ENCODE measurements at places on chromosomes 5 and 9.

DNA sequence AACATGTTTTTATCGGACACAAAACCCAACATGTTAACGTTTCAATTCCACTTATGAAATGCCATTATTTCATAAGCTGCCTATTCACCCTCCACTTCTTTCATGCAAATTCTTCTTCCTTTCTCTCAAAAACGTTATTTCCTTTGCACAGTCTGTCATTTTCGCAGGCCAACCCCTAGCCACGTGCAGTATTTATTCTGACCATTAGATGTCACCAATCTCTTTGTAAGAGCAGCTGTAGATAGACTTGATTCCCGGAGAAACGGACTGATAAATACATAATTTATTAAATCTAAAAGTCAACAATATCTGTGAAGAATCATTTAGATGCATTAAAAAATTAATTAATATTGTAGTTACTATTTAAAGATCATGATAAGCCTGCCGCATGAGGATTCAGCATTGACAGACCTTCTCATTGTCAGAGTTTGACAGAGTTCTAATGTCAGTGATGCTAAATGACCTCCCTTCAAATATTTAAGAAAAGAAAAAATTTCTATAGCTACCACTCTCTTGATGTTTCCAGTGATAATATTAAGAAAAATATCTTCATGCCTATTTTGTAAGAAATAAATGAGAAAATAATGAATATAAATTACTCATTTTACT, 933.6 kb downstream of the CDH12 start:
- DNase-seq, result peak; percentile 64

- no peak for DNase-seq
Measured at GRCh38 chr9:120860083-120860482, 16.9 kb downstream of the PHF19 start.

GRCh38 chr9:80867731-80868130, 821.6 kb downstream of the TLE1 start:
- no peak for DNase-seq

DNA sequence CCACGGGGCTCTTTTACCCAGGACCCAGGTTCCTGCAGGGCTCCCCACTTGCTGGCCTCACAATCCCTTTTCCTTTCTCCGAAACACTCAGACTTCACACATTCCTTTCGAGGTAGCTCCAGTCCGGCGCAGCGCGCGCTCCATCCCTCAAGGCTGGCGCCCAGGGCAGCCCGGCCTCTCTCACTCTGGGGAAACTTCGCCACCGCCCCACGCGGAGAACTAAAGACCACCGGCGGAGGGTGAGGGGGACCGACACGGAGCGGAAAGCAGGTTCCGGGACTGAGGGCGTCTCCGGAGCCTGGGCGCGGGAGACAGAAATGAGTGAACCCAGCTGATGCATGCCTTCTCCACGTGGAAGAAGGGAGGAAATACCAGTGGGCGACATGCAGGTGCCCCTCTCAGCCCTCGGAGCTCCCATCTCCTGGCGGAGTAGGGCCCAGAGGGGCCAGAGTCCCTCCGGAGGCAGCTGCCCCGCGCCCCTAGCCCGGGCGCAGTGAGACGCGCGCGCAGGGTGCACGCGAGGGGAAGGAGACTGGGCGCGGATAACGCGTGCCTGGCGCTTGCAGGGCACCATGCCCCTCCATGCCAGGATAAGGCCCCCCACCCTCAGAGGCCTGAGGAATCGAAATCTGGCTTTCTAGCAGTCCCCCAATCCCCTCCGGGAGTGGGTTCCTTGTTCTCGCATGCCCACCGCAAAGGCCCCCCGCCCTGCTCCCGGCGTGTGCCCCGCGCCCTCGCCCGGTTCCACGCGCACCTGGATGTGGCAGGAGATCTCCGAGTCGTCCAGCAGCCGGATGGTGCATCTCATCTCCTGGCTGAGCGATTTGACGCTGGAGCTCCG, 650 bp downstream of the FRMD3 start:
- no peak for DNase-seq

DNA sequence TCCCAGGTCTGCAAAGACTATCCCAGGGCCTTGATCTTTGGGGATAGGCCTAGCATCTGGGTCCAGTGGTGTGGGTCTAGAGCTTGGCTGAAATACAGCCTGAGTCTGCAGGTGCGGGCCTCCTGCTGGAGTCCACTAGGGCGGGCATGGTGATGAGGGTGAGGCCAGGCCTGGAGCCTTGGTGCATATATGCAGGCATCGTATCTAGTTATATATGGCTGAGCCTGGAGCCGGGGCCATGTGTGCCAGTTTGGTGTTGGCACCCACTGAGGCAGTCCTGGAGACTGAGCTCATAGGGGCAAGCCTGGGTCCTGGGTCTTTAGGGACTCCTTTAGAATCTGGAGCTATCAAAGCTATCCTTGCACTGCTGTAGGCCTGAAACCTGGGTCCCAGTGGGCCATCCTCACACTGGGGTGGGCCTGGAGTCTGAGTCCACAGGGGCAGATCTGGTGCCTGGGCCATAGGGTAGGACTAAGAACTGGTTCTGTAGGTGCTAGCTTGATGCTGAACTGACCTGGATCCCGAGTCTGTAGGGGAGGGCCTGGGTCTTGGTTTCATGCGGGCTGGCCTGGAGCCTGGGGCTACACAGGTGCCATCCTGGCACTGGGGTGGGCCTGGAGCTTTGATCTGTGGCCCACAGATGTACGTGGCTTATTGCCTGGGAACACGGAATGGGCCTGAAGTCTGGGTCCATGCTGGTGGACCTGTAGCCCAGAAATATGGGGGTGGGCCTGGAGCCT, 346.5 kb upstream of the MEF2C start:
- DNase-seq, result no peak

All from NCI-H526 treated with DMSO at 0.1 percent for 48 hours (cell line).